A549 treated with Hydrocortisone at 1 μM for 4 hours (cell line): ENCODE measurements at places on chromosomes 16 and 17. TPM values are rescaled to one million over a fixed set of nuclear protein-coding genes. Genes with fewer than 3 reads are reported as not detected.

The SRCIN1 gene
- total RNA-seq, result 2.0 to 3.2 TPM (median 2.7 TPM) in 5 replicates

The IGF2BP1 gene
- total RNA-seq, result 53.9 to 82.6 TPM (median 75.7 TPM) in 5 replicates

The ZFP3 gene
- 0.94 to 1.3 TPM (median 1.1 TPM) in 5 replicates for total RNA-seq

The TLCD3B gene
- 0.18 to 0.43 TPM (median 0.32 TPM) in 5 replicates for total RNA-seq

The PIPOX gene
- 0.10 to 0.43 TPM (median 0.22 TPM) in 4 of 5 replicates, not detected in the other for total RNA-seq

The LRRC3C gene
- not detected in 5 replicates for total RNA-seq

The PMP22 gene
- total RNA-seq, result 187 to 218 TPM (median 197 TPM) in 5 replicates

The CPD gene
- total RNA-seq, result 23.3 to 37.6 TPM (median 29.2 TPM) in 5 replicates

The SUMO2 gene
- total RNA-seq, result 258 to 388 TPM (median 378 TPM) in 5 replicates

The HSF5 gene
- total RNA-seq, result not detected in 5 replicates

The TTLL6 gene
- total RNA-seq, result 0.54 to 0.99 TPM (median 0.56 TPM) in 5 replicates

The PRSS21 gene
- total RNA-seq, result 0.16 to 0.32 TPM (median 0.20 TPM) in 3 of 5 replicates, not detected in the others

The CCL1 gene
- total RNA-seq, result not detected in 5 replicates

The FBXW10B gene
- 1.9 to 3.2 TPM (median 2.7 TPM) in 5 replicates for total RNA-seq

The PPP1R27 gene
- 0.15 to 0.39 TPM (median 0.22 TPM) in 4 of 5 replicates, not detected in the other for total RNA-seq

The CCL18 gene
- not detected in 5 replicates for total RNA-seq

The TPSG1 gene
- 0.10 to 0.13 TPM in 2 of 5 replicates, not detected in the others for total RNA-seq

The SLC6A2 gene
- 0.10 to 0.14 TPM (median 0.12 TPM) in 3 of 5 replicates, not detected in the others for total RNA-seq

The HES7 gene
- total RNA-seq, result 1.6 to 5.3 TPM (median 4.8 TPM) in 5 replicates

The CCL14 gene
- not detected in 5 replicates for total RNA-seq

The SLC38A8 gene
- 0.46 TPM in 1 of 5 replicates, not detected in the others for total RNA-seq

The MYH1 gene
- not detected in 5 replicates for total RNA-seq

The ADAMTS18 gene
- total RNA-seq, result 0.01 to 0.02 TPM (median 0.02 TPM) in 3 of 5 replicates, not detected in the others
